ENCODE measurements at places on chromosomes 6 and 20.

- DNase-seq: no peak
Observed at GRCh38 chr6:156557251-156557910, 219.8 kb upstream of the ARID1B start.

DNA sequence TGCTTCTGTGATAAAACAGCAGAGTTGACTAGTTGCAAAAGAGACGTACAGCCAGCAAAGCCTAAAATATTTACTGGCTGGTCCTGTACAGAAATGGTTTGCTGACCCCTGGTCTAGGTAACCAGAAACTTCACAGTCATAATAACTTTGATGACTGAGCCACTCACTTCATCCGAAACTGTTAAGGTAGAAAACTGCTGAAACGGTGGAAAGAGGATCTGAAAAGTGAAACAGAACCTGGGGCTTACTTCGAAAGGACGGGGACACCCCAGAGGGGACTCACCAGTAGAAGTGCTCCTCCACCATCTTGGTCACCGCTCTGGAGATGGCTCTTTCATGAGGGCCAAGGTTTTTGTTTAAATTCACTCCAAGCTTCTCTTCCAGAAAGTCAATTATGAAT, 16.4 kb downstream of the FAXC start:
- no peak for DNase-seq

DNA sequence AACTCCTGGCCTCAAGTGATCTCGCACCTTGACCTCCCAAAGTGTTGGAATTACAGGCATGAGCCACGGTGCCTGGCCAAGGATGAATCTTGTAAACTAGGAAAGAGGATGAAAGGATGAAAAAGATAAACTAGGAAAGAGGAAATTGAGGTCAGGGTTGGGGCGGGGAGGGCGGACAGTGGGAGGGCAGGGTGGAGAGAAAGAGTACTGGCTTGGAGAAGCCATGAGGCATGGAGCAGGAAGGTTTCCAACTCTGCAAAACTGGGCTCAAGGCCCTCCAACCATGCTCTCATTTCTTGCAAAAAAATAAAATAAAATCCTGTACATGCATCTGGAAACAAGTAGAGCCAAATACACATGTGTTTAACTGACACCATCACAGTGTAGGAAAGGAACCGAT, 256.6 kb upstream of the SGK1 start:
- DNase-seq: no peak

- DNase-seq: no peak
Observed at GRCh38 chr6:12386816-12387215, 96.7 kb downstream of the EDN1 start.

DNA sequence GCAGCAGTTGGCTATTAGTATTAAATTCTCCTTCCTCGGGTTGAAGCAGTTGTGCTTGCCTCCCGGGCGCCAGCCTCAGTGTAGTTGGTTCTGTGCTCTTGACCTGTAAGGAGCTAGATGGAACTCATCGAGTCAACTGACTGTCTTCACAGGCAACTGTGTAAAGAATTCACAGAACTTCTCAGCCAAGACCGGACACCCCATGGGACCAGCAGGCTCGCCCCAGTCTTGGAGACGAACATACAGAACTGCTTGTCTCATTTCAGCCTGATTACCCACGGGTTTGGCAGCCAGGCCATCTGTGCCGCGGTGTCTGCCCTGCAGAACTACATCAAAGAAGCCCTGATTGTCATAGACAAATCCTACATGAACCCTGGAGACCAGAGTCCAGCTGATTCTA, 8.5 kb downstream of the TFAP2C start:
- DNase-seq: no peak

GRCh38 chr20:347640-348484, 951 bp downstream of the NRSN2 start:
- peak; percentile 62 for DNase-seq

DNA sequence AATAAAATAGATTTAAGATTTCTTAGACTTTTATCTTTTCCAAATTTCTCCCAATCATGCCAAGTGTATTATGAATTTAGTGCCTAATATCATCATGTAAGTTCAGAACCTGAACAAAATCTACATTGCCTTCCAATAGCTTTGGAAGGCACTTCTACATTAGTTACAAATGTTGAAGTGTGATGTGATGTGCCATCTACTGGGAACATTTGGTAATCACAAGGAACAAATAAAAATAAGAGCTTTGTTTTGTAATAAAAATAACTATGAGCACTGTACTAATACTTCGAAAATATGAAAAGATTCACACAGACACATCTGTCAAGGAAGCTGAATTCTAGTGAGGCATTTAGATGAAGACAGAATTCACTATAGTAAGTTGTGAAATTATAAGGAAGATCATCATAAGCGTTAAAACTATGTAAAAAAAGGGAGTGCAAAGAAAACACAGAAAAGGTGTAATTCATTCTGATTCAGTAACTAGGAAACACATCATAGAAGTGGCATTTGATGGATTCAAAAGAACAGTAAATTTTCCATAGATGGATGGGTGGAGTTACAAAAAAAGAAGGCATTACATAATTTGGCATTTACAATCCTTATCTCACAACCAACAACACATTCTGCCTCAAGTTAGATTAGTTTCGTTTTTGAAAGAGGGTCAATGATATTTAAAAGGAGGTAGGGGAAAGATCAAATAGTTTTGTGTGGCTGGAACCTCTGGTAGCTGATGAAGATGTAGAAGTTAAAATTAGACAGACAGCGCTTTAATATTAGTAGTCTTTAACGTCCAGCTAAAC, 161.0 kb downstream of the ASCC3 start:
- DNase-seq: no peak

GRCh38 chr6:16105854-16106253, 23.0 kb upstream of the MYLIP start:
- no peak for DNase-seq

DNA sequence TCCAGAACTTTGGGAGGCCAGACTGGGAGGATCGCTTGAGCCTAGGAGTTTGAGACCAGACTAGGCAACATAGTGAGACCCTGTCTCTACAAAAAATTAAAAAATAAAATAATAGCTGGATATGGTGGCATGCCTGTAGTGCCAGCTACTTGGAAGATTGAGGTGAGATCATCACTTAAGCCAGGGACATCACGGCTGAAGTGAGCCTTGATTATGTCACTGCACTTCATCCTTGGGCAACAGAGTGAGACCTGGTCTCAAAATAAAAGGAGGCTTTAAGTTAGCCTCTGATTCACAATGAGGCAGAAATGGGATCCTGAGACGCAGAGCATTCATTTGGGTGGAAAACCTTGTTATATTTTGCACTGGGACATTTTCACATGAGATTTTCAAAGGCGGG, 57.0 kb downstream of the TULP4 start:
- DNase-seq: no peak

- no peak for DNase-seq
Observed at GRCh38 chr20:62628691-62629090, 13.6 kb upstream of the SLCO4A1 start.

- DNase-seq: no peak
Observed at GRCh38 chr6:150363733-150364132, 5.1 kb upstream of the IYD start.

- no peak for DNase-seq
Observed at GRCh38 chr6:125571207-125571755, 178.2 kb upstream of the HEY2 start.

GRCh38 chr6:163635315-163635714, 220.8 kb downstream of the QKI start:
- no peak for DNase-seq

GRCh38 chr6:111736005-111736608, 130.4 kb upstream of the TRAF3IP2 start:
- DNase-seq: no peak

GRCh38 chr6:151443911-151444621, 7.9 kb downstream of the RMND1 start:
- no peak for DNase-seq

GRCh38 chr6:163743796-163744195, 329.3 kb downstream of the QKI start:
- no peak for DNase-seq

DNA sequence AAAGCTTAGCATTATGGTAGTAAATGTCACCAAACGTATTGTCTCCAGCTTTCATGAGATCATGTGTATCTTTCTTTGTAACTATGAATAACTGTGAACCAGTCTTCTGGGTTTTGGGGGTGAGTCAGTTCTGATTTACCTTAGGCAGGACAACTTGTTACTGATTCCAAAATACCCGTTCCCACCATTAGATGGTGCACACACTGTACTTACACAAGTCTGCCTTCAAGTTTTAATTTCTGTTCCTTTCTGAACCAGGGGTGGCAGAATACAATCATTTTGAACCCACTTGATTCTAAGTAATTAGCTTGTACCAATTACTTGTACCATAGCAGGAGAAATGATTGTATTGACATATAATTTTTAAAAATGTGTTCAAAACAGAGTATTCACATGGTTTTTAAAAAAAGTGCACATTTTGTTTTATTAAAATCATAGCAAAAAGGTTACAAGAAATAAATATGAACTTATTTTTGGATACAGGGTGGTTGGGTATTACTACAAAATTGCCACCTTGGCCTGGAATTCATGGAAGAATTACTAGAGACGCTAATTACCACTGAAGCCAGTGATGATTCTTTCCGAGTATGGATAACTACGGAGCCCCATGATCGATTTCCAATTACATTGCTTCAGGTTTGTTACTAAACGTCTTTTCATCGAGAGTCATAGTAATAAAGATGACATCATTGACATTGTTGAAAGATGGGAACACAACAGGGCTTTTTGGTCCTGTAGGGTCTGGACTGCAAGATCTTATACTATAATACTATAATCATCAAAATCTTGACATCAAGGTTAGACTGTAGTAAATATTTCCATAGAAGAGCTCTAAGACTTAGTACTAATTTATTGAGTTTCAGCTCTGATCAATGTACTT, 75.2 kb upstream of the GLP1R start:
- peak; percentile 24 for DNase-seq

GRCh38 chr6:53734473-53735299, 60.1 kb upstream of the LRRC1 start:
- no peak for DNase-seq

DNA sequence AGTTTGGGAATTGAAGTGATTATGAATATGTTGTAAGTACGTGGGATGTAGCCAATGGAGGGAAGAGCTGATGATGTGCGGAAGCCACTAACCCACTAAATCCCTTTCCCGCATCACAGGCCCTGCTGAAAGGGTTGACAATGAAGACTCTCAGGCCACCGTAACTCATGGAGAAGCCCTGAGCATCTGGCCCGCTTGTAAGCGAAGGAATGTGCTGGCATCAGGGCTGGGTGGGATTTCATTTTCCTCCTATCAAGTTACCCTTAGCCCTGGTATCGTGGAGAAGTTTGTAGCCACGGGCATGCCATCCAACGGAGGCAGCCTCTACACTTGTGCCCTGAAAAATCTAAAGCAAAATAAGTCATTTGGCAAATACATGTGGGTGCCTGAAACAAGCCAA, 355.0 kb downstream of the CDH26 start:
- no peak for DNase-seq

GRCh38 chr6:159874435-159874834, 16.4 kb upstream of the MAS1 start:
- no peak for DNase-seq

GRCh38 chr20:60372275-60372674, 414.1 kb downstream of the CDH26 start:
- DNase-seq: no peak

DNA sequence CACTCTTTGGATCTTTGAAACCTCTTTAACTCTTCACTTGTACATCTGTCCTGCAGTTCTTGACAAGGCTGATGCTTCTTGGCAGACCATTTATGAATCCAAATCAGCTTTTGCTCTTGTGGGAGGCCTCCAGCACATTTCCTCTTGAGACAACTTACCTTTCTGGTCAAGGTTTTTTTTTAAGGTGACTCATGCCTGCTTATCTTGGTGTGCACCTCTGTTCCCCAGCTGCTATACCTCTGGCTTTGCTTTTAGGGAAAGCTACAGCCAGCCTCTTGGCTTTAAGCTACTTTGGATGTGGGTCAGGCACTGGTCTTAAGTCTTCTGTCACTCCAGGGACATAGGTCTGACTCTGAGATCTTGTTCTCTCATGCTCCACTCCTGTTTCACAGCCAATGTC, 106.5 kb downstream of the PHF3 start:
- no peak for DNase-seq

DNA sequence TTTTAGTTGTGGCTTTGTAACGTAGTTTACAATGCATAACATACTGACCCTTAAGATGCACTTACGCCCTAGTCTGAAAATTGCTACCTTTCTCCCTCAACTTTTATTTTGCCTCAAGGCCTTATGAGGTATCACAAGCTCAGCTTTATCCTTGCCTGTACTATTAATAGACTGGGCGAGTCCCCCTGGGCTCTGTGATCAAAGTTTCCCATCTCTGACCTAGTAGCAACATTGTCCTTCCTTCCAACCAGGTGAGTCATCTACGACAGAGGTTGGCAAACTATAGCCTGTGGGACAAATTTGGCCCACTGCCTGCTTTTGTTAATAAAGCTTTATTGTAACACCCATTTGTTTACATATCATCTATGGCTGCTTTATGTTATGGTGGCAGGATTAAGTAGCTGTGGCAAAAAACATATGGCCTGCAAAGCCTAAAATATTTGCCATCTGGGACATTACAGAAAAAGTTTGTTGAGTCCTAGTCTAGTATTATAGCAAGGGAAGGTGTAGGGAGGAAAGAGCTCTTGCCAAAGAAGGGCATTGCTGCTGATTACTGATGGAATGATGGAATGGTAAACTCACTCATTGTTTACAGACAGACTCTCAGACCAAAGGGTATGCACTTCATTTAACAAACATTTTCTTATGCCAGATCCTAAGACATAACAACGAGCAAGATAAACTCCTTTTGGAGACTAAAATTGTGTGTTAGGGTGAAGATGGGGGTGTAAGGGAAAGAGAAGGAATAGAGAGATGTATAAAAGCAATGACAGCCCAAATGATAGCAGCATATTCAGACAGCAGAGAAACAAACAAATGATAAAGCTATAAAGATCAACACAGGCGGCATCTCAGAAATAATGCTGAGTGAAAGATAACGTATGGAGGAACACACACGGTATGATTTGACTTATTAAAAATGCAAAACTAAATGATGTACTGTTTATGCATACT, 74.2 kb downstream of the SLC22A23 start:
- DNase-seq: no peak

GRCh38 chr6:5260111-5260620, 584 bp downstream of the LYRM4 start:
- no peak for DNase-seq

GRCh38 chr6:156351346-156351966, 425.7 kb upstream of the ARID1B start:
- DNase-seq: no peak

DNA sequence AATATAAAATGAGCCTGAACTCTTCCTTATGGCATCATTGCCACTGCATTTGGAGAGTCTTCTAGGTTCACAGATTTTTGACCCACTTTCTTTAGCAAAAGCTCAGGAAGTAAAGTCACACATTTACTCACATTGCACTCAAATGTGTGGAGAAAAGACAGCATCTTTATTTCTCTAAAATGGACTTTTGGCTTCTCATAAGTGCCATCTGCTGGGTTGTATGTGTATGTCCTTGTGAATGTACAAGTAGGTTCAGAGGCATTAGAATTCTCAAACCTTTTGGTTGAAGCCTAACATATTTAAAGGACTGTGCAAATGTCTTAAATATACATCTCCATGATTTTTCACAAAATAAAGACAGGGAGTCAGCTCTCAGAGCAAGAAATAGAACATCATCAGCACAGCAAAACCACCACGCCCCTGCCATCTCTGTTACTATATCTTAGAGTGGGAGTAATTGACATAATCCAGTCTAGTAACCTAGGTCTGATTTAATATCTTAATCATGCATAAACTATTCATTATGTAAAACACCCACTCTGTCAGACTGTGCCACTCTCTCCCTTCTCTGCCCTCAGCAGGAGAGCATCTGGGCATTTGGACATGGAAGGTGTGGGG, 42.2 kb upstream of the SPTLC3 start:
- DNase-seq: peak; percentile 30
